ENCODE measurements at places on chromosomes 1 and 21.
A peak's percentile ranks its signal among the peaks of the same experiment; 100 is the strongest.

- DNase-seq: no peak
Measured at GRCh38 chr1:244063498-244063897, 12.4 kb downstream of the ZBTB18 start.

DNA sequence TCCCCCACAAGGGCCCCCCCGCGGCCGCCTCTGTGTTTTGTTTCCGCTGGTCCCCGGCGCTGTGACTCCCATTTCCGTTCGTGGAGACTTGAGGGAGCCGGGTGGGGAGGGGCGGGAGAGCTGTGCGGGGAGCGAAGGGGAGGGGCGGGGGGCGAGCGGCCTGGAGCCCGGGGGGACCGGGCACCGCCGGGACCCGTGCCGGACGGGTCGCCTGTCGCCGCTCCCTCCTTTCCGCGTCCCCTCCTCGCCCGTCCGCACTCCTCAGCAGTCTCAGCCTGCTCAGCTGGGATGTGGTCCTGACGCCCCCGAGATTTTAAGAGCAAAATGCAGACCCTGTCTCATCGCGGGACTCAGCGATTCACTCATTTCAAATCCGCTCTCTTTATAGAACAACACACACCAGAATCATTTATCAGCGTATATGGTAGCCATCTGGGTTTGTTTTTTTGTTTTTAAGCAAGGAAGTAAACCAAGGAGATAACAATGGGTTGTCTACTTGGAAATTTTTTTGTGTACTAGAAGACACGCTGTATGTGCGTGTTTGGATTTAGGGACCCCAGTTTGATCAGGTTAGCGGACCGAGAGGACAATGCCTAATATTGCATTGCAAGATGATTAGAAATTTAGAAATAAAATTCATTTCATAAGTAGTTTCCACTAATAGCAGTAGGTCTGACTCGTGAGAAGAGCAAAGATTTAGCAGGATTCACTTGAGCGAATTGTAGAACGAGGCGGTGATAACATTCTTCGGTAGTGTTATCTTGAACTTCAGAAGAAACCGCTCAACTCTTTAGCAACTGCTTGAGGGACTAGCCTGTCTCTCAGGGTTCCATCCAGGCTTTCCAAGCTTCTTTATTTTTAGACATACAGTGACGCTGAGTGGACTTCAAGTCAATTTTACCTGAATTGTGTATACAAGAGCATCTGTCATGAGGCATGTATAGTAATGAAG lies 1.1 kb downstream of the GABPA start:
- peak; percentile 45 for DNase-seq

- DNase-seq: no peak
Measured at GRCh38 chr1:244860914-244861610, 3.3 kb downstream of the HNRNPU start.

- DNase-seq: no peak
Measured at GRCh38 chr1:108534759-108535158, 25.1 kb upstream of the EEIG2 start.

GRCh38 chr1:97066860-97067259 lies 345.3 kb downstream of the PTBP2 start:
- DNase-seq: no peak

DNA sequence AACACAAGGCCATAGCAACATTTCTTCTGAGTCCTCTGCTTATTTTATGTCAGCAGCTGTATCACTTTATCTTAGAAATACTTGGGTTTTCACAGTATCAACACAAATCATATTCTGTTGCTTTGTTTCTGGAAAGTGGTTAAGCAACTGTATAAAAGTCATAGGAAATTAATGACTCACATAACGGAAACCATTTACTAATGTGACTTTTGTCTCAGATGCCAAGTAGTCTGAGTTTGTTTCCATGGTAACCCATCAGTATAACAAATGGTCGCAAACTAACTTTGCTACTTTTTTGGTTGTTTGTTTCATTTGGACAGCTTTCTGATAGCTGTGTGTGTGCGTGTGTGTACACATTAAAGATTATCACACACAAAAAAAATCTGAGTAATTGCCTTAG lies 31.1 kb downstream of the EEIG2 start:
- no peak for DNase-seq

- no peak for DNase-seq
Measured at GRCh38 chr1:78377356-78377928, 113.3 kb upstream of the PTGFR start.

- no peak for DNase-seq
Measured at GRCh38 chr21:15688809-15689208, 41.0 kb upstream of the USP25 start.

DNA sequence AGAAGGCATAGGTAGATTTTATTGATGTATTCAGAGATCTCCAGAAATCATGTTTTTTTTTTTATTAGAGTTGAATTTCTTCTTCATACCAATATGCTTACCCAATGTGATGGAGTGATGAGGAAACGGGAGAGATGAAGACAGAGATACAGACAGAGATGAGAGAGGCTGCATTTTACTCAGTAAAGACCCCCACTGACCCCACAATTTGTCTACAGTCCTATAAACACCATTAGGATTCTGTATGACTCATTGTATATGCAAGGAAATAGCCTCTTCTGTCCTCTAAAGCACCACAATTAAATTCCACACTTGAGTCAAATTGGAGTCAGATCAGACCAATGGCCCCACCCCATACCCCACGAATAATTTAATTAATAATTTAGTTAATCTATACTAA lies 44.0 kb downstream of the RUNX1 start:
- DNase-seq: no peak

- DNase-seq: peak; percentile 43
Measured at GRCh38 chr1:156052862-156053767, 483 bp downstream of the UBQLN4 start.

DNA sequence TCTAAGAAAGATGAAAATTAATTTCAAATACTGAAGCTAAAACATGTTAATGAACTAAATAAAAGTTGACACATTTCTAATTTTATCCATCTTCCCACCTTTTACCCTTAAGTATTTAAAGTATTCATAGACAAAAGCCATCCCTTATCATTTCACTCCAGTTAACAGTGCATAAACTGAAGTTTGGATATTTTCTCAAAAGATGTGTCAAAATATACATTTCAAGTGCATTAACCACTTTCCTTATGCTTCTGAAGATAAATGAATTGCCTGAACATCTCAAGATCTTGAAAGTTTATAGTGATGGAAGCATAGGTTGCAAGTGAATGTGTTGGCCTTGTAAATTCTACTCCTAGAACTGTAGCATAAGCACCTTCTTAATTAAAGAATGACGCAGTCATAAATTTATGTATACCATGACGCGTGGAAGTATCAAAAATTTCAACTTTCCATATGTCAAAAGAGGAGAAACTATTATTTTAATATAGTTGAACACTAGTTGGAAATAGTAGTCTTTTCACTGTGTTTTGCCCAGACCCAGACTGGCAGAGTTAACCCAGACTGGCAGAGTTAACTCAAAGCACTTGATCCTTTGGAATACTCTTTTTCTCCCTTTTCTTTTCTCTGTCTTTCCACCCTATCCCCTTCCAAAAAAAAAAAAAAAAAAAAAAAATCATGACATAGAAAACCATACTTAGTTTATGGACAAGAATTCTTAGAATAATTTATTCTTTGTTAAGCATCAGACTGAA lies 282.6 kb upstream of the C1orf105 start:
- no peak for DNase-seq

DNA sequence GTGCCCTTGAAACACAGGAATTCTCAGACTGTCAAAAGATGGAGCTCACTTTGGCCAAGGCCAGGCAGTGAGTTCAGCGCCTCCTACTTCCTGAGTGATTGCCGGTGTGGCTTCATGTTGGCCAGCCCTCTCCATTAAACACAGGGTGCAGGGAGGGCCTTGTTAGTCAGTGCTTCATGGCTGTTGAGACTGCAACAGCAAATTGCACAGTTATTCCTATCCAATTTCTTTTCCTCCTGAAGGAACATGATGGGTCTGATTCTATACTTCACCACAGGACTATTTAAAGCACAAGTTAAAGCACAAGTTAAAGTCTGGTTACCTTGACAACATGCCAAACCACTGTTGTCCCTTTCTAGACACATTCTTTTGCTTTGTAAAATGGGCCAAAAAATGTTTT lies 156.6 kb downstream of the SIPA1L2 start:
- no peak for DNase-seq

- no peak for DNase-seq
Measured at GRCh38 chr1:235513495-235514366, 9.5 kb upstream of the B3GALNT2 start.

DNA sequence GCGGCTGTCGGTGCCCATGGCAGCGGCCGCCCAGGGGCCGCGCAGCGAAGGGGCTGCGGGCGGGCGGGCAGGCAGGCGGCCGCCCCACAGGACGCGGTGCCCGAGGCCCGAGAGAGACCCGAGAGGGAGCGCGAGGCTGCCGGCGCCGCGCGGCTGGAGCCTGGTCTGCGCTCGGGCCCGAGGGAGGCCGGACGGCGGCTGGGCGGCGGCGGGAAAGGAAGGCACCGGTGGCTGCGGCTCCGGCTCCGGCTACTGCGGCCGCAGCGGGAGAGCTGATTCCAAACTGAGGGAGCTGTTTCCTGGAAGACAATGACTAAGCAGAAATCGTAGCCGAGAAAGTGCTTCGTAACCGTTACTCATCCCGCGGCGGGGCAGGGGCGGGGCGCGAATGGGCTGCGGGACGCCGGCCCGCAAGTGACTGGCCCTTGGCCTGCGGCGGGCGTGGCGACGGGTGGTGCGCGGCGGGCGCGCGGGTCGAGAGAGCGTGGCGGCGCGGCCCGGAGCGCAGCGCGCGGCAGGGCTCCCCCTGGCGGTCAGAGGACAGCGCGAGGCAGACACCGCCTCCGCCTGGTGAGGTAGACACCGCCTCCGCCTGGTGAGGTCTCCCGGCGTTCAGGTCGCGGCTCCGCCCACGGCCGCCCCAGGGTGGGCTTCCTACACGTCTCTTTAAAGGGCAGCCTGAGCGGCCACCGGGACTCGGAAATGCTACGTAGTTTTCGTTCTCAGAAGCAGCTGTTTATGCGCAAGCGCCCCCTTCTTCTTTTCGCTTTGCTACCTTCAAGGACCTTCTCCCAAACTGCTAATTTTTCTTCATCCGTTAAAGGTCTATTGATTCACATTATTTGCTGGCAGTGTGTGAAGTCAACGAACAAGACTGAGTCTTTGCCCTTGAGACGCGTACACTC lies at the start of gene GCLM:
Gene GCLM (minus strand): TSS at position 285 of the 905 bp plus-strand sequence. CDS start 267 bp downstream, at position 18.
- DNase-seq: peak; percentile 87

GRCh38 chr1:5312293-5312674 lies 657.9 kb downstream of the AJAP1 start:
- DNase-seq: no peak

DNA sequence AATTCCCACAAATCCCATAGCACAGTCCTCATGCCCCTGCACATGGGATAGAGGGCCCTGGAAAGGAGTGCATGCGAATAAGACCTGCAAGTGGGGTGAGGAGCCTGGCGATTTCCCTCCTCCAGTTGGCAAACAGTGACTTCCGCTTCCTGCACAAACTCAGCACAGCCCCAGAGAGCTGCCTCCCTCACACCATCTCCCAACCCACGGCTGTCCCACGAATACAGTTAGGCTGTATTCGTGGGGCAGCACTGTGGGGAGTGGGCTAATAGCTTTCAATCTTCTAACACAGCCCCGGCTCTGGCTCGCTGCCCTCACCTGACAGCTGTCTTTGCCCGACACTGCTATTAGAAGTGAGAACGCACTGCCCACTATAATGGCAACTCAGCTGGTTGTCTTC lies 28.2 kb upstream of the CNTN2 start:
- no peak for DNase-seq

- DNase-seq: no peak
Measured at GRCh38 chr1:215357901-215358300, 209.2 kb upstream of the KCTD3 start.

DNA sequence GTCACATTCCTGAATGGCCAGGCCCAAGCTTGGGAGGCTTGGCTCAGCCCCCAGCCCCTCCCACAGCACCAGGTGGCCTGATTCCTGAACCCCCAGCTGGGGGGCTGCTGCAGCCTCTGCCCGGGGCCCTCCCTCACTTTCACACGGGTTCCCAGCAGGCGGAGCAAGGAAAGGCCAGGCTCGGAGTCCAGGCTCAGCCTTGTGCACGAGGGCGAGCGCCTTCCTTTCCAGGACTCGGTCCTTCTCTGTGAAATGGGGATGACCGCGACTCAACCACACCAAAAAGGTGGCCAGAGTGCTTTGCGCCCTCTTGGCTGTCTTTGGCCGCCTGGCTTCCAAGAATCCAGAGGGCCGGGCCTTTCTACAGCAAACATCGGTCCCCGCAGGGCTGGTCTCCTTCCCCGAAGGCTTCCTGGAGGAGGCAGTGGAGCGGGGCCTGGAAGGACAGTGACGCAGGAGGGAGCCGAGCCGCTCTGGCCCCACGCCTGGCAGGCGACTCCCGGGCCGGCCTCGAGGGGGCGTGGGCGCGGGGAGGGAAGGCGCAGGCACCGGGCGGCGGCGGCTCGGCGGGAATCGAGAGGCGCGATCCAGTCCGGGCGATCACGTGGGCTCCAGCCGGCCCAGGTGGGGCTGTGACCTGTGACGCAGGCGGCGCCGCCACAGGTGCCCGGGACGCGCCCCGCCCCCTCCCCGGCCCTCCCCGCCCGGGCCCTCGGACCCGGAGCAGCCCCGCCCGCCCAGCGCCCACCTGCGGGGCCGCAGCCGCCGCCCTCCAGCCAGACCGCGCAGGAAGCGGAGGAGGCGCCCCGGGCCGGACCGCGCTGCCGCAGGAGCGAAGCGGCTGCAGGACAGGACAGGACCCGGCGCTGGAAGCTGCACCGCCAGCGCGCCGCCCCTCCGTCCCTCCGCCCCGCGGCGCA lies at the start of gene ARHGEF16:
Gene ARHGEF16 (plus strand): TSS at position 775 of the 920 bp plus-strand sequence. CDS start 8,420 bp downstream, outside the sequence.
- DNase-seq: no peak

GRCh38 chr21:32728456-32728839 lies 635 bp upstream of the SYNJ1 start:
- no peak for DNase-seq

DNA sequence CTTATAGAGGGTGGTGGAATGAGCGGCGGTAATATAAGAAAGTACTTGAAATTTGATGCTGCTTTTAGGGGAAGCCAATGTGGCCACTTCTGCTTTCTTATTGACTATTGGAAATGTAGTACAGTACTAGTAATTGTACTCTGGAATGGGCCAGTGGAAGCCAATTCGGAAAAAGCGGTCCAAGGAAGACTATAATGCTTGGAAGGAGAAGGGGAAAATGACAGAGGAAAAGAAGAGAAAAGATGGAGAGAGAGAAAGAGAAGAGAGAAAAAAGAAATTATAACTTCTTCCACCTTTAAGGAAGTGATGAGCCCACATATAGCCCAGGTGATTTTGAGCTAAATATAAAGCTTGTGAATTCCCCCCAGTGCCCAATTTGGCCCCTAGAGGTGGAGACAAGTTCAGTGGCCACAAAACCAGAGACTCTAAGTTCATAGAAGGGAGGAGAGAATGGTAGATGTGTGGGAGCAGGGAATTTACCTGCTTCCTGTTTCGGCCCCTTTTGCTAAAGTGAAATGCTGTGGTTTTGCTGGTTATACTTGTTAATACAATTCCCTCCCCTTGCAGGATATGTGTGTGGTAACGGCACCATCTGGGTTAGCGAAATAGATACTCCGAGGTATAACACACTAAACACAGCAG lies 35.7 kb upstream of the DUSP10 start:
- peak; percentile 17 for DNase-seq
